ENCODE measurements at places on chromosomes 7 and 10.

DNA sequence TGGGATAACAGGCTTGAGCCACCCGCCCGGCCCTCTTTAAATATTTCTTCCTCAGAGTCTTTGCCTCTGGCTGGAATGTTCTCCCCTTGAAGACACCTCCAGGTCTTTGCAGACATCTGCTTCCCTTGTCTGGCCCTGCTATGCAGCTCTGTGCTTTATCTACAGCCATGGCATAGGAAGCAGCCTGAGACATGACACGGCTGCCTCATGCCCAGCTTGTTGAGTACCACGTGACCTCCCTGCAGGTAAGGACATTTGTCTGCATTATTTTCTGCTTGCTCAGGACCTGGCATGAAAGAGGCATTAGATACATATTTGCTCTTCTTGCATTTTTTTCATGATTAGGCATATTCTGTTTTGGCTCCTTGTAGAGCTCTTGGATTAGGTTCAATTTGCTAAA, 113.8 kb upstream of the KLF6 start:
- DNase-seq: no peak

DNA sequence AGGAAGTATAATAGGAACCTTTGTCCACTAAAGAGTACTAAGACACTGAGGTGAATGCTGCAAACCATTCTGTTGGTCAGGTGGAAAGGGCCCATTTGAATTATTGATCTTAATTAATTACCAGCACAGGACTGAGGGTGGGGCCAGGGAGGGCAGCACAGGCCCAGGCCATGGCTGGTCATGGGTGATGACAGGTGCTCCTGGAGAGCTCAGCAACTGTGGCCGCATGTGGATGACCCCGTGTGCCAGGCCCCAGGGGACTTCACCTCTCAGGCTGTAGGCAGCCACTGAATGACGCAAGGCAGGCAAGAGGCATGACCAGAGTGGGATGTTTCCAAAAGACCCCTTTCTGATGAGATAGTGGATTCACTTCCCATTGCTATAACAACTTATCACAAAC, 54.2 kb downstream of the HECW1 start:
- DNase-seq: no peak

DNA sequence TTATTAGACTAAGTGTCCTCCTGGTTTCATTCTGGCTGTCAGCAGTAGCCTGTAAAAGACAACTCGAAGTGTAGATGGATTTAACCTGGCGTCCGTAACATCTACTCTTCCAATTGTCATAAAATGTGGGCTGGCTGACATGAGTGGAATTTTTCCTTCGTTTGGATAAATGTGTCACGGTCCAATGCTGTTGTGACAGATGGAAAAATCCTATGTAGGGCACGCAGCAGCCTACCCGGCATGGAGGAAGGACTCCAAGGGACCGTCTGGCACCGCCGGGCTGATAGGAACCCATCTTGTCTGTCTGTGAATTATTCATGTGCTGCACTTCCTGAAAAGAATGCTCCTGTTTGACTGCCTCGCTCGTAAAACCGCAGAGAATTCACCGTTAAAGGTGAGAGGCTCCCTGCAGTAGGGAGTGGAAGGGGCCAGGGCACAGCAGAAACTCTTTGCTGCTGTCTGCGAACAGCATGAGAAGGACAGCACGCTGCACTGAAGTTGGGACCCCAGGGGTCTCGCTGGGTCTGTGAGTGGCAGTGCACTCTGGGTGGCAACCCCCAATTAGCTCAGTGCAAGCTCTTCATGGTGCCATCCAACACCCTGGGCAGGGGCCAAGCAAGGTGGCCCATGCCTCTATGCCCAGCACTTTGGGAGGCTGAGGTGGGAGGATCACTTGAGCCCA, 1.6 kb upstream of the ORAI2 start:
- DNase-seq: peak; percentile 33

DNA sequence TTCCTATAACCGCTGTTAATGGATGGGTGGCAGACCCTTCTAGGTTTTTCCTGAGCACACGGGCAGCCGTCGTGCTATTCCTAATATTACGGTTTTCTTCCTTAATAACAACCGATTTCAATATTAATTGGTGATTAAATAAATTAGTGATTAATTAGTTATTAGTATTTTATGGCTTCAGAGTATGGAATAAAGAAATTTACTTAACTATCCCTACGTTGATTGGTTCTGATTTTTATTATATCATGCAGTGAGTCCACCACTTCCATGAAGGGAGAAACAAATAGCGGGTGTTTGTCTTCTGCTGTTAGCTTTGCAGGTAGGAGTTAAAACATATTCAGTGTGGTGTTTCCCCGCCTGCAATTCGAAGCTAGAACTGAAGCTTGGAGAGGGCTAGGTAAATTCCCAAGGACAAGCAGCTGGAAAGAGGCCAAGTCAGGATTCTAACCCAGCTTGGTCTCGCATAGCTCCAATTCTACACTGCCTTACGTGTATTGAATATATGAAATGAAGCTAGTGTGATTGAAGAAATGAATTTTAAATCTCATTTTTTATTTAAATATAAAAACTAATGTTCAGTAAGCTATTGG, 928 bp upstream of the CSTF2T start:
- no peak for DNase-seq

DNA sequence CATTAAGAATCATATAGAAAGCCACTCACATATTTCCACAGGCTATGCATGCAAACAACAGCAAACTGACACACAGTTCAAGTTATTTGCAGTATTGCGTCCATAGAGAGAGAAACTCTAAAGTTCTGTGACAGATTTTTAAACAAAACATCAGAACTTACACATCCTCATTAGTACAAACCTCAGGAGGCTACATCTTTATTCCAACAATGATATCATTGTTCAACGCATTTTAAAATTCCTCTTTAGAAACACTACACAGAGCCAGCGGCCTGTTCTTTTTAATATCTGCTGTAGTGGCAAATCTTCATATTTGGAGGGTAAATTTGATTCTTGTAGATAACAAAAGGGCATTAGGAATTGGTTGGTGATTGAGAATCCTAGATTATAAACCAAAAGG, 55.9 kb upstream of the NFE2L3 start:
- no peak for DNase-seq

DNA sequence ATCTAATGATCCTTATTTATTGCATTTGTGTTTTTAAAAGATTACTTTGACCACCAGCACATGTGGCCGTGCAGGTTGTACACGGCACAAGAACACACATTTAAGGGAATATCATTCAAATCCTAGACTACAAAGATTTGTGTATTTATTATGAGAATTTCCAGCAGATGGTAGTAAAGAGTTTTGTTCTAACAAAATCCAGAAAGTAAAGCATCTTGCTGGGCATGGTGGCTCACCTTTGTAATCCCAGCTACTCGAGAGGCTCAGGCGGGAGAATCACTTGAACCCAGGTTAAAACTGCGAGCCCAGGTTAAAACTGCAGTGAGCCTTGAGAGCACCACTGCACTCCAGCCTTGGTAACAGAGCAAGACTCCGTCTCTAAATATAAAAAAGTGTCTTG, 31.5 kb downstream of the MACROH2A2 start:
- DNase-seq: no peak

DNA sequence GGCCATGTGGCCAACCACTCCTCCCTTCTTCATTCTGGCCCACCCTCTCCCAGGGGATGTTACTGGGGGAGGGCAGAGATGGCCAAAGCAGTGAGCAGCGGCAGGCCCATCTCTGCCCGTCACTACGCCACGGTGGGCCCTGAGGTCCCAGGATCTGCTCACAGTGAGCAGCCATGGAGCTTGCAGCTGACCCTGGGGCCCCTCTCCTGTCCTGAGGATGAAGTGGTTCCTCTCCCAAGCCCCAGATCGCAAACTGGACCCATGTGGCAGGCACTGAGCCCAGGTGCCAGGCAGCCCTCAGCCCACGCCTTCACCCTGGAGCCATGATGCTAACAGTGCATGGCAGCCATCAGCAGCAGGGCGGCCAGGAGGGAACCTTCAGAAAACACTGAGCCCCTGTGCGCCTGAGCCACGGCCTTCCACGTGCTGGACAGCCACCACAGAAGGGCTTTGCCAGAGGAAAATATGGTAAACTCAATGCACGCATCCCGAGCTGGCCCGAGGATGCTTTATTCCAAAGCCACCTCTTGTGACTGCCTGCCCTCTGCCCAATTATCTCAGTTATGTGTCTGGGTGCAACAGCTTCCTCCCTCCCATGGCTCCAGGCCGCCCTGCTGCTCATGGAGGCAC, 485.7 kb downstream of the PTPRN2 start:
- no peak for DNase-seq

- DNase-seq: no peak
Observed at GRCh38 chr10:102310361-102311024, 65.2 kb downstream of the GBF1 start.

GRCh38 chr10:94240901-94241300, 121.8 kb downstream of the NOC3L start:
- DNase-seq: no peak

- DNase-seq: no peak
Observed at GRCh38 chr7:130154131-130154500, 51.1 kb downstream of the TMEM209 start.
